NCI-H774 (cell line): ENCODE measurements at places on chromosomes 2 and 18.

DNA sequence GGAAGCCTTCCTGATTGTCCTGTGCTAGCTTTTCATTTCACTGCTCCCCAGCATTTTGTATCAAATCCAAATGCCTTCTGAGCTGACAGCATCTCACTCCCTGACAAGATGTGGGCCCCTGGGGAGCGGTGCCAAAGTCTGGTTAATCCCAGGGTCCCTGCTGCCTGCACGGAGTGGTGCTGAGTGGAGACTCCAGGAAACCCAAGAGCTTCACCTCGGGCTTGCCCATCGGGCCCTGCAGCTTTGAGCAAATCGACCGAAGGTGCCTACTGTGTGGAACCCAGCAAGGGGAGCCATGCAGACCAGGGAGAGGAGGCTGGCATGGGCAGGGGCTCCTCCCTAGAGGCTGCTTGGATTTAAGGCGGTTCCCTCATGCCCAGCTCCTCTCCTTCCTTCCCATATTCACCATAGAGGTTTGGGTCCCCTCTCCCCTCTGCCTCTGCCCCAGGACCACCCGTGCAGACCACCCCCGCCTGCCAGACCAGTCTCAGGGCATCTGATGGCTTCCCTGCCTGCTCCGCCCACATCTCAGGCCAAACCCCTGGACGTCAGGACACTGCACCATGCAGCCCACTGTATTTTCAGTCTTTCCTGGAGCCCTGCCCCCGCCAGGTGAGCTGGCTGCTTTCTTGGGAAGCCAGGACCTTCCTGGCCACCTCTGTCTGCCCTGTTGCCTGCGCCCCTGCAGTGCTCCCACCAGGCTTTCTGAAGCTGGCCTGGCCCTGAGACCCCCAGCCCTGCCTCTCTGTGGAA is 37.8 kb downstream of the RRM2 start:
- no peak for DNase-seq

- DNase-seq: no peak
These were observed 174.0 kb downstream of the ZFP36L2 start for GRCh38 chr2:43052204-43052943.

DNA sequence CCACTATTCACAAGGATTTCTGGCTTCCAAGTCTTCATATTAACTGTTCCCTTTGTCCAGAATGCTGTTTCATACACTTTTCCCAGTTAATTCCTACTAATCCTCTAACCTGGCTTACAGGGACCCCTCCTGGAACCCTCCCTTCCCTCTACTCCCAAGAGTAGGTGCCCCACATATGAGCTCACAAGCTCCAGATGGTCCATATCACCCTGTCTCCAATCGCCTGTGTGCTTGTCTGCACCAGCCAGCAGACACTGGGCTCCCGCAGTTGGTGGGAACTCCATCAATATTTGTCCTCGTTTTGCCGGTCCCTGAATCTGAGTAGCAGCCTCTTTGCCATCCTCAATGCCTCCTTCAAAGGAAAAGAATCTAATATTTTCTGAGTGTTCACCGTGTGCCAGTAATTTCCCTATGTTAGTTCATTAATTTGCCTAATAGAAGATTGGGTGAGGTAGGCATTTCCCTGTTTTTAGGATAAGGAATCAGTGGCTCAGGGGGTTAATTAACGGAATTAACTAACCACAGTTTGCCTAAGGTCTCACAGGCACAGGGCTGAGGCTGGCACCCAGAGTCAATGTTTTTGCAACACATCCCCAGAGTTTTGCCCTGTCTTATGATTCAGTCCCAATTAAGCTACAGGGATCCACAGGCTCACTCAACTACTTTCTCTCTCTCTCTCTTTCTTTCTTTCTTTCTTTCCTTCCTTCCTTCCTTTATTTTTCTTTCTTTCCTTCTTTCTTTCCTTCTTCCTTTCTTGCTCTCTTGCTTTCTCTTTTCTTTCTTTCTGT is 141.6 kb upstream of the CYP1B1 start:
- DNase-seq: no peak

DNA sequence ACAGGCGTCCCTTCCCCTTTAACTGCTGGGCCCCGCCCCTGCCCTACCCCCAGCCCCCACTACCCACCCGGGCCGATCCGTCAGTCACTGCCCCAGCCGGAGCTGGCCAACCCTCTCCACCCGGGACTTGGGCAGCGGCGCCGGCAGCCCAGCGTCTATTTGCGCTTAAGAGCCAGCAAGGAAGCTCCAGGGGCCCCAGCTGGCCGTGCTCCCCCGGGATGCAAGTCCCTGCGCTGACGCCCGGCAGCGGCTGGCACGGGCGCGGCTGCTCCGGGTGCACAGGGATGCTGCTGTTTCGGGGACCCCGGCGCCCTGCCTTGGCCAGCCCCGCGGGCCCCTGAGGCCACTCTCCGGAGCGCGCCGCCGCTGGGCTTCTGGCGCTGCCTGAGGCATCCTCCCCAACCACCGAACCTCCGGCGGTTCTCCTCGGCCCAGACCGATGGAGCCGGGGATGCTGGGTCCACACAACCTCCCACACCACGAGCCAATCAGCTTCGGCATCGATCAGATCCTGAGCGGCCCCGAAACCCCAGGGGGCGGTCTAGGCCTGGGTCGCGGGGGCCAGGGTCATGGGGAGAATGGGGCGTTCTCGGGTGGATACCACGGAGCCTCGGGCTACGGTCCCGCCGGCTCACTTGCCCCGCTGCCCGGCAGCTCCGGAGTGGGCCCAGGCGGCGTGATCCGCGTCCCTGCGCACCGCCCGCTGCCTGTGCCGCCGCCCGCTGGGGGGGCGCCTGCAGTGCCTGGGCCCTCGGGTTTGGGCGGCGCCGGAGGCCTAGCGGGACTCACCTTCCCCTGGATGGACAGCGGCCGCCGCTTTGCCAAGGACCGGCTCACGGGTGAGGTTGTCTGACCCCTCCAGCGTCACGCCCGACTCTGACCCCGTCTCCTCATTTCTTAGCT is at the start of gene TLX2:
TLX2 (plus strand) TSS at position 83 of the 903 bp plus-strand sequence; CDS start at position 440, 357 bp downstream.
- DNase-seq: no peak

DNA sequence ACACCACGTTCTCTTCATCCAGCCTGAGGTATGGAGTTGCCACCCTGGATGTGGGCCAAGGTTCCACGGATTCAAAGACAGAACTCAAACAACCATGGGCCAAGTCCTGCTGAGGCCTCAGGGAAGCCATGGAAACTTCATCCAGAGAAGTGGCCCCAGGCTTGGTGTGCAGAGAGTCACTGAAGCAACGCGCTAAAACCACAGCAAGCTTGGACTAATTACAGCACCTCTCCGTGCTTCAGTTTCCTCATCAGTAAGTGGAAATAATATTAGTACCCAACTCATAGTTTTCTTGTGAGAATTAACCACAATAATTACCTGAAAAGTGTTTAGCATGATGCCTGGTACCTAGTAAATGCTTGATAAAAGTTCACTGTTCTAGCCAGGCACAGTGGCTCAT is 19.2 kb upstream of the AP1S3 start:
- DNase-seq: no peak

- no peak for DNase-seq
These were observed 307 bp downstream of the CDH2 start for GRCh38 chr18:28176698-28176947.

DNA sequence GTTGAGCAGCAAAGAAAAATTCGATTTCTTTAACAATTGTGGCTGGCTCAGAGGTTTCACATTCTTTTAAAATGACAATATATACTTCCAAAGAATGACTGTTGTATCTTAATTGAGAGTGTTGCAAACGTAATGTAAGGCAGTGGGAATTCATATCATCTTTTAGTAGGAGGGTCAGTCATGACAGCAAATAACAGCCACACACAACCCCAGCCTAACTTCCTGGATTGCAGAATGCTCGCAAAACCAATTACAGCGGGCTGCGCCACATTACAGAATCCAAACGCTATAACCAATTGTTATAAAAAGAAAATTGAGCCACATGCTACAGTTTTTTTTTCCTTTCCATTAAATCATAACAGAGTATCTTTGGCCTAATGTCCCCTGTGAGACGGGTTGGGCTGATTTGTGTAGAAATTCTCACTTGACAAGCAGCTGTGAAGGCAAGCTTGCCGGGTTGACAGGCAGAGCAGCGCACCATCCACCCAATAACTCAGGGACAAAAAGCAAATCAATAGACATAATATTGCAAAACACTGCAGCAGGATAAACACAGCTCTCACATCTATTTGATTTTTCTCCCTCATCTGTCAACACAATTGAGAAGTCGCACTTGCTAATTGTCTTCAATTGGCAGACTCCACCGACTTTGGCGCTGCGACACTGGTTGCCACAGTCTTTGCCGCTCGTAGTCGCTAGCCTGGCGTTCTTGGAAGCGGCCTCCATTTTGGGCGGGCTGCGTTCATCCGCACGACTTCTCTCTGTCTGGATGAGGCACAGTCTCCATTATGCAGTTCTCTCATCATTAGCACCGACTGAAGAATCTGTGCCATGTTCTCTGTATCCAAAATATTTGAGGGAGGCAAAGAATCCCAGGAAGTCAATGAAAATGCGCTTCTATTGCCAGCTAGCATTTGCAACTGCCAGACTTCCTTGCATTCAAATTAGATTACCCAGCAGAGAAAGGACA is 95.0 kb upstream of the CCDC68 start:
- DNase-seq: no peak

DNA sequence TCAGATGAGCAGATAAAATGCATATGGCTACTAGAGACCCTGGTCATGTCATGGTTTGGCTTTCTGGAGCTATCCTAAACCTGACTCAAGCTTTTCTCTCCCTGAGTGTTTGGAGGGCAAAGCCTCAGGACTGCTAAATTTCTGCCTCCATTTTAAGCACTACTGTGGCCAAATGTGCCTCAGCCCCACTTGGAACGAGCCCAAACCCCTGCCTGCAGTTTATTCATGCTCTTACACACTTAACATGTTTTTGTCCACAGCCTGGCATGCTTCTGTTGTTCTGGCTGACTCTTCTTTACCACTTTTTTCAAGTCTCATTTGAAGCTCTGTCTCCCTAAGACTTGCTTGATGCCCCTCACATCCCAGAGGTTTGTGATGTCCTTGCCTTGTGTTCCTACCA is 24.7 kb downstream of the MGAT5 start:
- no peak for DNase-seq
